ENCODE measurements at places on chromosomes 5 and 9.

DNA sequence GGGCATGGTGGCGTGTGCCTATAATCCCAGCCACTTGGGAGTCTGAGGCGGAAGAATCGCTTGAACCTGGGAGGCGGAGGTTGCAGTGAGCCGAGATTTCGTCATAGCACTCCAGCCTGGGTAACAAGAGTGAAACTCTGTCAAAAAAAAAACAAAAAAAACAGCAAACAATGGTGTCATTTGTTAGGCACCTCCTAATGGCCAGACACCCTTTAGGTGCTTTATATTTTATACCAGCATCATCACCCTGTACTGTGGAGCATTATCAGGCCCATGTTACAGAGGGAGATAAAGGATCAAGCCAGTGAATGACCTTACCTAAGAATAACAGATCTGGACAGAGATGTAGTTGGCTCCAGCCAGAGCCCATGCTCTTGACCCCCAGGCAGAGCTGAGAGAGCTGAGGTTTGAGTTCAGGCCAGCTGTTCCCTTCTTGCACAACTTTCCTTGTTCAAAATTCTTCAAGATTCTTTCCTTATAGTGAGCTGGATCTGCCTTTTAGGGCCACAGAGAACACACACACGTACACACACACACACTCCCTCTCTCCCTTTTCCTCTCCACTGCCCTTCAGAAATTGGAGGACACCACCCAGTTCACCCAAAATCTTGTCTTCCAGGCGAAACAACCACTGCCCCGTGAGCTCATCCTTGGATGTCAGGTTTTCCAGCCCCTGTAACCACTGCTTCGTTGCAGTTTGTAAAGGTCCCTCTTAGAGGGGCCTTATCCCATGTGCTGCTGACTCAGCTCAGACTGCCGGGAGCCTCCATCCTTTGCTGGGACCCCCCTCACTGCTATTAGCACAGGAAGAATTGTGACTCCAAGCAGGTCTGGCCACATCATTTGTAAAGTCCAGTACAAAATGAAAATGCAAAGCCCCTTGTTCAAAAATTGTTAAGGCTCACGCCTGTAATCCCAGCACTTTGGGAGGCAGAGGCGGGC, 10.4 kb upstream of the PTGES start:
- peaks cover 5% of the 10 kb centered on the region for H3K4me1 ChIP-seq
- no peak overlapping the region for H3K4me3 ChIP-seq
- no peak for DNase-seq

DNA sequence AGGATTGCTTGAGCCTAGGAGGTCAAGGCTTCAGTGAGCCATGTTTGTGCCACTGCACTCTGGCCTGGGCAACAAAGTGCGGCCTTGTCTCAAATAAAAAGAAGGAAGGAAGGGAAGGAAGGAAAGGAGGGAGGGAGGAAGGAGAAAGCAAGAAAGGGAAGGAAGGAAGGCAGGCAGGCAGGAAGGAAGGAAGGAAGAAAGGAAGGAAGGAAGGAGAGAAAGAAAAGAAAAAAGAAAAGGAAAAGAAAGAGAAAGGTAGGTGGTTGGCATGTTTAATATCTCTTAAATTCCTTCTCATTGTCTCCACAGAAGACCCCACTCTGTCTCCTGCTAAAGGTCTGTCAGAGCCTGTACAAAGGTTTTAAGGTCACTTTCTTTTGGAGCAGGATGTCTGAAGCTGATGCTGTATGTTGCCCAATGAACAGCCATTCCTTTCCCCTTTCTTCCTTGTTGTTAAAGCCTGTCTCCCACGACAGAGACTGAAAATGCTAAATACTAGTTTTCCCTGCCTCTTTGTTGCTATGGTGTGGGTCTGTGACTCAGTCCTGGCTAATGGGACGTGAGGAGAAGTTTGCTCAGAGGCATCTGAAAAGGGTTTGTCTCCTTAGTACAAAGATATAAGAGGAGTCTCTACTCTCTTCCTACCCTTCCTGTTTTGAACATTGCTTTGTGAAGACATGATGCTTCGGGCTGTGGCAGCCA, 213.3 kb downstream of the PCSK1 start:
- H3K36me3 ChIP-seq = no peaks in the 10 kb centered on the region
- H3K4me3 ChIP-seq = no peak overlapping the region
- DNase-seq = no peak
- H3K4me1 ChIP-seq = peaks cover 15% of the 10 kb centered on the region

DNA sequence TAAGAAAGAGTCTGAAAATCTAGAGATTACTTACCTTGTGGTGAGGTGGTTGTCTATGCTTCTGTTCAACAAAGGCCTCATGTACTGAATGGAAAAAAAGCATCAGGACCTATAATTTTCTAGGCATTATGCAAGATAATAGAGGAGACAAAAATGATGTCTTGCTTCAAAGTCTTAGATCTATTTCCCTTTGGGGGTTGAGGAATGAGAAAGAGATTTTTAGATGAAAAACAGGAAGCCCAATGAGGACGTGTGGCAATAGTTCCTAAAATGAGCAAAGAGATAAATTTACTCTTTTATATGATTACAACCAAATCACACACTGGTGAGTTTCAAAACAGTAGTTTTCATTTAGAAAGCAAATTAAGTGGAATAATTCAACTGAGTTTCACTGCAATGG, 99.5 kb downstream of the GHR start:
- H3K27ac ChIP-seq = no peak overlapping the region
- no peaks in the 10 kb centered on the region for H3K4me1 ChIP-seq
- DNase-seq = no peak
- H3K27me3 ChIP-seq = peaks cover 2% of the 10 kb centered on the region
- no peaks in the 10 kb centered on the region for H3K36me3 ChIP-seq
- H3K4me3 ChIP-seq = no peak overlapping the region

DNA sequence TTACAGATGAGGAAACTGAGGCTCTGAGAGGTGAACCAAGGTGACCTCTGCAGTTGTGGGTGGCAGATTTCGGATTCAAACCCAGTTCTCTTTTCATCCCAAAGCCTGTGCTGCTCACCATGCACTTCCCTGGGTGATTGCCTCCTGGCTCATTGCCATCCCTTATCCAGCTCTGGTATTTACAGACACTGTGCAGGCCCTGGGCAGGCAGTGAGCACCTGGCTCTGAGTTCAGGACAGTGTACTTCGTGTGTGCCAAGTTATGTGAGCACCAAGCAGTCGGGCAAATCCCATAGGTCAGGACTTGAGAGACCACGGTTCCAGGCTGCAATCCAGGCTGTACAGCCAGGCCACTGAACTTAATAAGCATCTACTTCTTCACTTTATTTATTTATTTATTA, 1.4 kb downstream of the LRSAM1 start:
- DNase-seq = no peak
- H3K27me3 ChIP-seq = no peaks in the 10 kb centered on the region
- H3K27ac ChIP-seq = peak overlapping the region; percentile 97

GRCh38 chr9:125255781-125256391, 5.7 kb upstream of the GAPVD1 start:
- peaks cover 2% of the 10 kb centered on the region for H3K27me3 ChIP-seq
- DNase-seq = no peak
- no peak overlapping the region for H3K27ac ChIP-seq
- peaks cover 6% of the 10 kb centered on the region for H3K4me1 ChIP-seq
- H3K36me3 ChIP-seq = no peaks in the 10 kb centered on the region

DNA sequence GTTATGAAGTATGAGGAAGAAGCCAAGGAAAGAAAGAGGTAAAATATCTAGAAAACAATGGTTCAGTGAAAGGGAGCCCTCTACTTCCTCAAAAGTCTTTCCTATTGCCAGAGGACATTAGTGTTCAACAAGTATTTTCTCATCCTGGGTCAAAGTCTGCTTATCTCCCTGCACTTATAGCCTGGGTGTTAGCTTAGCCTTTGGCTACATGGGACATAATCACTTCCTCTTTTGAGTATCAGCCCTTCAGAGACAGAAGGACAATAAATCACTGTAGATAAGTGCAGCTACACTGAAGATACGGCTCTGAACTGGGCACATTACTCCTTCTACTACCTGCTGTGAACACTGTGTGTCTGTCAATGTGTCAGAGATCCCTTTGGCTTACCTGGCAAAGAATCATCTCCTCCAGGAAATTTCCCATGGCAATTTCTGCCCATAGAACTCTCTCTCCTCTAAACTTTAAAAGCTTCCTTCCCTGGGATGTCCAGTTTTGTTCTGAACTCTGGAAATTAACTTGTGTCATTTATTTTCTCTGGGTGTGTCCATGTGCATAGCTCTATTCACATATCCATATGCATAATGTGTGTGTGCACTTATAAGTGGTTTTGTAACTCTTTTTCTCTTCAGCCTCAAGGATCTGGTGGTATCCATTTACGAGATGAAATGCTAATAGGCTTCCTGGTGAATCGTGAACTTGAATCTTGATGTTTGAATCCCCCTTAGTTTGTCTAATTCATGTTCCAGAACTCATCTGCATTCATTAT, 30.0 kb upstream of the RECK start:
- no peaks in the 10 kb centered on the region for H3K36me3 ChIP-seq
- DNase-seq = no peak
- no peak overlapping the region for H3K27ac ChIP-seq
- peaks cover 31% of the 10 kb centered on the region for H3K27me3 ChIP-seq

- no peaks in the 10 kb centered on the region for H3K36me3 ChIP-seq
- no peaks in the 10 kb centered on the region for H3K4me1 ChIP-seq
- no peak overlapping the region for H3K27ac ChIP-seq
- H3K4me3 ChIP-seq = no peak overlapping the region
- H3K27me3 ChIP-seq = peaks cover 6% of the 10 kb centered on the region
Measured at GRCh38 chr9:88746029-88746742, 211.2 kb downstream of the NXNL2 start.

DNA sequence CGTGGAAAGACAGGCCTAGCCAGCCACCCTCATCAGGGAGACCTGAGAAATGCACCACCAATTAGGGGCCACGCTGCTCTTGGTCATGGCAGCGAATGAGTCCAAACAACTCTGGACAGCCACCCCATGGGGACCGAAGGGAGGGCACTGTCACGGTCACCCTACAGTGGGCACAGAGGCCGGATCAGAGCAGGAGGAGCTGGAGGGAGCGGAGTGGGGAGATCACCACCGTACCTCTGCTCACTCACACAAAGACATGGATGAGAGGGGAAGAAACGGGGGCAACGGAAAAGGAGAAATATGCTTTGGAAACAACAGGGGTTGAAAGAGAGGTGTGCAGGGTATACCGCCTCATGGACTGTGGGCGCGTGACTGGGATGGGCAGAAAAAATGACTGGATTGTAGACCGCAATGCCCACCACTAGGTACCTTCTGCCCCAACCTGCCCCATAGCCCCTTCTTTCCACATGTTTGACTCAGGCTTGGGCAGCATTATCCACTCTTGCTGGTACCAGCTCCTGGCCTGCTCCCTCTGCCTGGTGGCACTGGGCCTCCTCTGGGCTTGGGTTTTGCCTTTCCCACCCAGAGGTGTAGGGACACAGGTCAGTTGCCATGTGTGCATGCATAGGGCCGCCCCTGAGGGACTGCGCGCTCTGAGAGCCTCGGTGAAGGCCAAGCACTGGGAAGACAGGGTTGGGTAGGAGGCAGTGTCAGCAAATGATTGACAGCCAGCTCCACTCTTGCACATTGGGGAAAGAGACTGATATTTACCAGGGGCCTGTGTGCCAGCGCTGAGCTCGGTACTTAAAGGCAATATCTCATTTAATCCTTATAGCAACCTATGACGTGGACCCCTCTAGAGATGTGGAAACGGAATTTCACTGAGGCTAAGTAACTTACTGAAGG, 76.6 kb downstream of the CRB2 start:
- H3K27ac ChIP-seq = no peak overlapping the region
- H3K27me3 ChIP-seq = no peaks in the 10 kb centered on the region
- H3K4me3 ChIP-seq = no peak overlapping the region
- DNase-seq = no peak
- no peaks in the 10 kb centered on the region for H3K36me3 ChIP-seq
- no peaks in the 10 kb centered on the region for H3K4me1 ChIP-seq

- no peak overlapping the region for H3K27ac ChIP-seq
- DNase-seq = no peak
- peaks cover 53% of the 10 kb centered on the region for H3K36me3 ChIP-seq
Measured at GRCh38 chr5:154385236-154385512, 60.6 kb upstream of the SAP30L start.

DNA sequence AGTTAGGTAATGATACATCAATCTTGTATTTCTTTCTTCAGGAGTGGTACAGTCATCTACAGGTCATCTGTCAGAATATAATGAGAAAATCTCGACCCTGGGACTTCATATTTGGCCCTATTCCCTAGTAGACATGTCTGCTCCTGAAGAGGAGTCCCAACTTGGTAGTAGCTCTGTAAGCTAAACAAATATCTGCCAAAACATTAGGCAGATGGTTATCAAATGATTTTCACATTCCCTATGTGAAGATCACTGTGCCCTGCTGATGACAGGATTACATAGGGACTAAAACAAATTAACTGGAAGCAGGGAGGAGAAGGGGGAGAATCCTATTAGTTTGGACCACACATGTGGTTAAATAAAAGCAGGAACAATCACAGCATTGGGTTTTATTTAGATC, 138.6 kb upstream of the NFIB start:
- no peaks in the 10 kb centered on the region for H3K36me3 ChIP-seq
- H3K4me1 ChIP-seq = no peaks in the 10 kb centered on the region
- no peaks in the 10 kb centered on the region for H3K27me3 ChIP-seq
- DNase-seq = no peak
- H3K27ac ChIP-seq = no peak overlapping the region
- H3K4me3 ChIP-seq = no peak overlapping the region

DNA sequence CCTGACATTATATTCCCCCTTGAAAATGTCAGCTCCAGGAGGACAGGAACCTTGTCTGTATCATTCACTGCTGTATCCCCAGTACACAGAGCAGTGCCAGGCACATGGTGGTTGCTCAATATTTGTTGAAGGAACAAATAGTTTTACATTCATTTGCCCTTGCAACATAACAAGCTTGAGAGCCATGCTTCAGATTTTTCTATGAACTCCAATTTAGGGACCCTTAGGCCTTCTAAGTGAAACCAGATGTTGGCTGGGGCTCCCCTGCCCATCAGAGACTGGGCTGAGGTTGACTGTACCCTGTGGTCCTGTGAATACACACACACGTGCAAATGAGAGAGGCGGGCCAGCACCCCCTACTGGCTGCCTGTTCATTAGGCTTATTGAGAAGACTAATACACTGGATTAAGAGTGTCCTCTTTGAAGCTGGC, 214.9 kb upstream of the WWC1 start:
- no peak for DNase-seq
- peaks cover 4% of the 10 kb centered on the region for H3K27me3 ChIP-seq
- H3K4me1 ChIP-seq = peaks cover 9% of the 10 kb centered on the region
- H3K4me3 ChIP-seq = no peak overlapping the region
